ENCODE measurements at places on chromosomes 2 and 18.

DNA sequence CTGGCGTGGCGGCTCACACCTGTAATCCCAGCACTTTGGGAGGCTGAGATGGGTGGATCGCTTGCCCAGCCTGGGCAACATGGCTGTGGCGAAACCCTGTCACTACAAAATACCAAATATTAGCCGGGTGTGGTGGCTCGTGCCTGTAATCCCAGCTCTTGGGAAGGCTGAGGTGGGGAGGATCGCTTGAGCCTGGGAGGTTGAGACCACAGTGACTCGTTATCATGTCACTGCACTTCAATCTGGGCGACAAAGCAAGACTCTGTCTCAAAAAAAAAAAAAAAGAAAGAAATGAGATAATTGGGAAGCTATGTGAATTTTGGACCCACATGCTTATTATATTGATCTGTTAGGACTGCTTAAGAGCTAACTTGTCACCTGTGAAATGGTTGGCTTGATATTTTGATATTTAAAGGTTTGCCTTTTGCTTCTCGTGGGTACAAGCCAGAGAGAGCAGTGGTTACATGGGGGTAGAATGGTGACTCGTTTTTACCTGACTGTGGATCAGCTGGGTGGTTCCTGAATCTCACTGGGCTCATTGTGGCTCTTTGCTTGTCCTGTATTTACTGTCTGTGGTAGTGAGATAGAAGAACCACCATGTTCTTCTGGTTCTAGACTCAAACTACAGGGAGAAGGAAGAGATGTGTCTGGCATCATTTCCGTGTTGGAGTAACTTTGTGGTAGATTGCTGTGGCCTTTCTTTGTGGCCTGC lies 28.9 kb downstream of the ZNF532 start:
- no peak for DNase-seq

DNA sequence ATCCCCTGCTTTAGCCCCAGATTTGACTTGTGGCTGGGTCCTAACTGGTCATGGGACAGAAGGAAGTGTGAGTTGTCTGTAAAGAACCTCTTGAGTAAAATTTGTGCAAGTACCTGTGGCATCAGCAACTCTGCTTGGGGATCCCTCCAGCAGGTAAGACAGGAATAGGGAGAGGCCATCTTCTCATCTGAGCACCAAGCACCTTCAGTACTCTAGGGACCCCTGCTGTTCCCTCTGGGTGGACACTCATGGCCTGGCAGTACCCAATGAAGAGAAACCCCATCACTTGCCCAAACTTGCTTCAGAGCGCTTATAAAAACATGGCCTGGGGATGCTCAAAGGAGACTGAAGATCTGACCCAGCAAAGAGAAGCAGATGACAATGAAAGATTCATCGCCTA lies 297.8 kb downstream of the SP3 start:
- no peak for DNase-seq

DNA sequence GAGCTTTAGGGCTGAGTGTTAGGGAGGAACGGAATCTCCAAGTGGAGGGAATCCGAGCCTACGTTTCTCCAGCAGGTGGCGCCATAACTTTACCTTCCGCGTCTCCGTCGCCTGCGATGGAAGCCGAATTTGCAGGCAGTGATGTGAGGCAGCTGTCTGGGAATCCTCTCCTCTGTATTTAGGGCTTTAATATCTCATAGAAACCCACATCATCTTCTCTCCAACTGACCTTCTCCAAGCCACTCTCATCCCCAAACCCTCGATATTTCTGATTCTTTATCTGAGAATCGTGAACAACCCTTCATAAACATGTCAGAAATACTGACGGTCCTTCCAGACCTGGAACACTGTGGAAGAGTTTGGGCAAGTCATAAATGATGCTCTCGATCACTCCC lies 27.5 kb downstream of the SIX2 start:
- peak; percentile 21 for DNase-seq

DNA sequence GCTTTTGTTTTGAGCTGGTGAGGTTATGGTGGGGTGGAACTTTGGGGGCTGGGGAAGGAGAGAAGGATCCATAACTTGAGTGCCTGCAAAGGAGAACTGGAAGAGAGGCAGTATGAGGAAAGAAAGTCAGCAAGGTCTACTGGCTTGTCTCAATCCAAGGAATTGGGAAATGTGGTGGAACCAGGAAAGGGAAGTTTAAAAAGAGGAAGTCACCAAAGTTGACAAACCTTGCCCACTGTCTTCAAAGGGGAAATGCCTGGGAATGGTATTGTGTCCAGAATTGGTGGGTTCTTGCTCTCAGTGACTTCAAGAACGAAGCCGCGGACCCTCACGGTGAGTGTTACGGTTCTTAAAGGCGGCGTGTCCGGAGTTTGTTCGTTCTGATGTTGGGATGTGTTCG lies 304.1 kb upstream of the FAM98A start:
- no peak for DNase-seq

DNA sequence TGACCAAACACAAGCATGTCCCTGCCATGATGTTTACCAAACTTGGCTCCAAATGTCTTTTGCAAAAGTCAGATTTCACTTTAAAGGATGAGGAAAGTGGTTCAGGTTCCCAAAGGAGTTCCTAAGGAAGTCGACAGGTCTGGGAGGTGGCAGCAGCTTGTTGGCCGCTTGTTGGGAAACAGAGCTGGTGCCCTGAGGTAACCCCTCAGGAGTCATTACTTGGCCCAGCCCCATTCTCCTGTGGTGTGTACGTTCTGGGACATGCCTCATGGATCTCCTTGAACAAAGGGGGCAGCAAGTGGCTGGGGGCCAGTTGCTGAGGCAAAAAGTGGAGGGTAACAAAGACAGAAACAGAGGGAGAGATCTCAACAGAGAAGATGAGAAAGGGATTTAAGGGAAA lies 10.9 kb downstream of the TMBIM1 start:
- no peak for DNase-seq

DNA sequence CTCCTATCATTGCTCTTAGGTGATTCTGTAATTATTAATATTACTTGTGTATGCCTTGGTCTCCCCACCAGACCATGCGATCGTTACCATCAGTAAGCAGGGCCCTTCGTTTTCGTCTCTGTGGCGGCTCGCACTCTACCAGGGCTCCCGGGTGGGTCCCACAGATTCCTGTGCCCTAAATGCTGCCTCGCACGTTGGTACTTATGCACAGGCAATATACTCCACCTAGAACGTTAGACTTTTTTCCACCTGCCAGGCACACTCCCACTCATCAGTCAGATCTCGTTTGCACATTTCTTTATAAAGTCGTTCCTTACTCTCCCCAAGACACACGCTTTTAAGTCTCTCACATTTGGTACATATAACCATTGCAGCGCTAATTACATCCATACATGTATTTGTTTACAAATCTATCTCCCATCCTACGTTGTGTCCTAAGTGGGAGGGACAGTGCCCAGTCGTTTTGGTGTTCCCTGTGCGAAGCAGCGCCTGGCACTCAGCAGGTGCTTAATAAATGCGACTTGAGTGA lies 901 bp downstream of the FEZ2 start:
- DNase-seq = no peak

- no peak for DNase-seq
Observed at GRCh38 chr2:85702172-85702571, 8.0 kb downstream of the GNLY start.

DNA sequence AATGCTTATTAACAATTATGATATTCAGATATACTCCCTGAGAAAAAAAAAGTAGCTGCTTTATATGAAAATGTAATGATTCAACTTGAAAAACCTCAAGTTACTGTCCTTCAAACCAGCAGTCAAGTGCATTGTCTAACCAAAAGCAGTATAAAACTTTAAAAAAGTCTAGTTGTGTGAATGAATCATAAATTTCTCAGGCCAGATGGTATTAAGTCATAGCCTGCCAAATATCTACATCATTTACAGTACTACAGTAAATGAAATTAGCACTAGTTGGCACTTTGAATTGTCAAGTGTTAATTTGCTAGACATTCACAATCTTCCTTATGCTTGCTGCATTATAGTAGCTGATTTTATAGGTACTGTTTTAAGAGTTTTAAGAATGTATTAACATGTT lies 85.9 kb downstream of the CBLN2 start:
- no peak for DNase-seq

- no peak for DNase-seq
Observed at GRCh38 chr2:182954789-182955188, 83.5 kb downstream of the NCKAP1 start.

DNA sequence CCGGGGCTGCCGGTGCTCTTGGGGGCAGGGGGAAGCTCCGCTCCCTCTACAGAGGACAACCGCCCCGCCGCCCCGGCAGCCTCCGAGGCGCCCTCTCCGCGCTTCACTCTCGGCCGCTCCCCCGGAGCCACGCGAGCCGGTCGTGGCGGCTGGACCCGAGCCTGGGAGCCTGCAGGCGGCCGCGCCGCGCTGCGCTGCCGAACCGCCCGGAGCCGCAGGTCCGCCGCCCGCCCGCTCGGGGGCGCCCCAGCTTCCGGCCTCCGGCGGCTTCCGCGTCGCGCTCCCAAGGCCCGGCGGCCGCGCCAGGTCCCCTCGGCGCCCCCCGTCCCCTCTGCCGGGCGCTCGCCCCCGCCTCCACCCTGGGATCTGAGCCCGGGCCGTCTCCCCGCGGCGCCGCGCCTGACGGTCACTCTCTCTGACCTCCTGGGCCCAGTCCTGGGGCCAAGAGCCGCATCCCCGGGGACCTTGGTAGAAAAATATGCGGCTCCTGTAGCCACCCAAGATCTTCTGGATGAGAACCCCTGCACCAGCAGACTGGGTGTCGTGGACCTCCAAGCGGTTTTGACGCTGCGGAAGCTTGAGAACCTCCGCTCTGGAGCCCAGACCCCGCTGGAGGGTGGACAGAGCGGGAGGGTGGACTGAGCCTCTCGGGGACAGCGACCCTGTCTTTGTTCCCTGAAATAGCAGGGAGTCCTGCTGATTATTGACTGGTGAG lies 44.3 kb downstream of the SERTAD2 start:
- peak; percentile 64 for DNase-seq

- DNase-seq = no peak
Observed at GRCh38 chr2:64479259-64480117, 25.5 kb downstream of the LGALSL start.

DNA sequence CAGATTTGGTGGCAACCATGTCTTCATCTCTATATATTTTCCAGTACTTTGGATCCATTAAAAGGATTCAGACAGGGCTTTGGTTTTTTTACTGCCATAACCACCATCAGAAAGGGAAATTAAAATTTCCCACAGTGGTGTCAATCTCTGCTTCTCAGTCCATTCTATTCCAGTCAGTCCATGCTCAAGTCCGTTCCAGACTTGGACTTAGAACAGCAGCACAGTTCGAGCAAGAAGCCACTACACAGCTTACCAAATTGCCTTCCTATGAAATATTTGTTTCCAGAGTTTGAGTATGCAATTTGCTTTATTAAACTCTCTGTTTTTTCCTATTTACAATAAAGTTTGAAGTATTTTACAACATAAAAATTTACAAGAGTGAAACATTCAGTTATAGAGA lies 306.5 kb upstream of the GULP1 start:
- no peak for DNase-seq
